Immature natural killer cell (primary cell): ENCODE measurements at places on chromosomes 5 and 9. TPM values are rescaled to one million over a fixed set of nuclear protein-coding genes. Genes with fewer than 3 reads are reported as not detected.

Gene SHOC1
- not detected for polyA plus RNA-seq

DNA sequence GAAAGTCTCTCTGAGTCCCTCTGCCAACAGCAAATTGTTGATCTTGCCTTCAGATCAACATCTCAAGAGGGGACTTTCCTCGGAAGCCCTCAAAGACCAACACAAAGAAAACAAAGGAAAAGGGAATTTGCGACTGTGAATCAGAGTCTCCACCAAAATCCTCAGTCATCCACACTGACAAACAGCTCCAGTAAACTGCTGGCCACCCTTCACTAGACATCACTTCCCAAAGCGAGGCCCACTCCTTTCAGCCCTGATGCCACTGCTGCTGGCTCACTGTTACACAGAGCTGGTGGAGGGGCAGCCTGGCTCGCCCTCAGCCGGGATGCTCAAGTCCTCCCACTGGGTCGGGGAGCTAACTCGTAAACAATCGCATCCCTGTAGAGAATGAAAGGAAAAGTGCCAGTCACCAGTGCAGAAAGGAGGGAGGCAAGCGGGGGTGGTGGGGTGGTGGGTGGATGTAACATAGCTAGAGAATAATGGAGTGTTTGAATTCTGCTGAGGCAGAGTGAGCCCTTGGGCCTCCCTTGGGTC, 1.3 kb downstream of the FGF1 start:
- DNase-seq: no peak

DNA sequence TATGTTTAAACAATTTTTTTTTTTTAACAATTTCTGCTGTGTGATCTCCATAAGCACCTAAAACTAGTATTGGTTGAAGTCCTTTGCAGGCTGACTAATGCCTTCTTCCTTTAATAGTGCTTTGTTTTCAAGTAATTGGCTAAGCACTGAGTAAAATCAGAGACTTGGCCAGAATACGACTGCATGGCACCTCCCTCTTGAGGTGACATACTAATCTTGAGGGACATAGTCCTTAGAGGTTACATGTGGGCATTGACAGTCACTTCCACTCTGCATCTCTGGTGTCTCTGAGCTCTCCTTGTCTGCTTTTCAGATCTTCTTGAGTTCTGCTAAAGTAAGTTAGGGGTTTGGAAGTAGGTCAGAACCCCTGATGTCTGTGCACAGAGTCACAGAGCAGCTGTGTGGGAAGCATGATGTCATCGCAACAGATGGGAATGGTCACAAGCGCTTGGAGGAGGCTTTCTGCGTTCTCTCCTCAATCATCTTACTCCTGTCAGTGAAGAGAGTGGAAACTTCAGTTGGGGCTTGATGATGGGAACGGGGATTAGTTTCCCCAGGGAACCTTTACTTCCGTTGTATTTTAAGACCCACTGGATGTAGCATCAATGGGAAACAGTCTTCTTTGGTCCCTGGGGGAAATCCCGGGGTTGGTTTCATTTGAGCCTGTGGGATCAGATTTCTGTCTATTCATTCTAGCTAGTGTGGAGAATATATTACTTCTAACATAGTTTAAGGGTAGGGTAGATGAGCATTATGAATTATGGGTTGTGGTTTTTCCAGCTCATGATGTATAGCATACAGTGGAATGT, 136.9 kb downstream of the ARHGAP26 start:
- no peak for DNase-seq

- DNase-seq: no peak
These were observed 75.3 kb downstream of the TRIO start for GRCh38 chr5:14218480-14218879.
